ENCODE measurements at places on chromosomes 13 and 19.

DNA sequence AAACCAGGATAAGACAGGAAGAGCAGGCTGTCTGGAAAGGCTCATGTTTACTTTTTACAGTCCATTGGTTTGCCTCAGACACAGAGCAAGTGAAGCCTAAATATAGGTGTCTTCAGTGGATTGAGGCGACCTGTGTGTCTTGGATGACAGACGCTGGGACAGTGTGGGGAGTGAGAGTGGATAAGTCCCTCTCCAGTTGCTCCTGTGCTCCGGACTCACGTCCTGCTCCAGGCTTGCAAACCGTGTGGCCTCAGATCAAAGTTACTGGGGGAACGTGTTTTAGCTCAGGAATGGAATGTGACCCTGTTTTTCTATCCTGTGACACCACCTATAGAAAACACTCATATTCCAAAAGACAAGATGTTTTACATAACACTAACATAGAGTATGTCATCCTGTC, 465.7 kb downstream of the MYO16 start:
- no peak for DNase-seq

GRCh38 chr19:40907968-40908735, 26.1 kb upstream of the CYP2A7 start:
- no peak for DNase-seq

DNA sequence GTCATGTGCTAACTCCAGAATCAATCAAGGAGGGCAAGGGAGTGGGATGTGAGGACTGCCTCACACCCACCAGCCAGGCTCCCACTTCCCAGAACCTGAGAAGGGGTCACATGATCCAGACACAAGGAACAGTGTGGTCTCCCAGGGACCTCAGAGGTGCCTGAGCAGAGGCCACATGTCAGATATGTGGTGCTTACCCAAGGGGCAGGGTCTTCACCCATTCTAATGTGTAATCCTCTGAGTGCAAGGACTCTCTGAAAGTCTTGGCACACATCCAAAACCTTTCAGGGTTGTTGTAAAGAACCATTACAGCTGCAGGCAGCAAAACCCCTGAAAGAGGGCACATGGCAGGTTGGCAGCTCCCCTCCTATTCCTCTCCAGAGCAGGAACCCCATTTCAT, 656.6 kb downstream of the UQCRFS1 start:
- DNase-seq, result no peak

GRCh38 chr13:38685974-38686576, 802 bp upstream of the FREM2 start:
- DNase-seq, result no peak

DNA sequence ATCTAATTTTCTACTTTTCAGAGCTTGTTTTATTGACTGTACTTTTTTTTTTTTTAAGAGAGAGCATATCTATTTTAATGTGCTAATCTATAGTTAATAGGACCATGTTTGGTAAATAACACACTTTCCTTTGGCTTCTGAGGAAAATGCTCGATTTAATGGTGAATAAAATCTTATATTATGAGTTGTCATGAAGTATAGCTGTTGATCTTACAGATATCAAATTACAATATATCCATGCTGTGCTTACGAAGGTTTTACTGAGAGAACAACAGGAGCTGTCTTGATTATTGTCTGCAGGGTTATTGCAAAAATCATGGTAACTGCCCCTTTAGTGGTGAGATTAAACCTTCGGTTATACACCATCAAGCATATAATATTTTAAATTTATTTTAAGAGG, 29.6 kb downstream of the URI1 start:
- no peak for DNase-seq

DNA sequence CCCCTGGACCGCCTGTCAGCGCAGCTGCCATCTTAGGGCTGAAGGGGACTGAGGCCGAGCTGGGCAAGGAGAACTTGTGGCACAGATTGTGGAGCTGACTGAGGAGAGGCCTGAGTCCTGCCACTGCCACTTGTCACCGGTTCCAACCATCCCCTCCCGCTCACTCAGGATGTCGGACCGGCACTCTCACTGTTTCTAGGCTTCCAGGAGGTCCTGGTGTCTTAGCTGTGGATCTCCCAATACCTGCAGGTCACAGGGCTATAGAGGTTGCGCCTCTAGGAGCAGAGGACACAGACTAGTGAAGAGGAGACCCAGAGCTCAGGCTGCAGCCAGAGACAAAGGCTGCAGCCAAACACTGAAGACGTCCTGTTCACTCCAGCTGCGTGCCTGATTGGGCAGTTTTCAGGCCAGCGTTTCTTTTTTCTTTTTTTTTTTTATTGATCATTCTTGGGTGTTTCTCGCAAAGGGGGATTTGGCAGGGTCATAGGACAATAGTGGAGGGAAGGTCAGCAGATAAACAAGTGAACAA, 15.3 kb upstream of the ZNF486 start:
- DNase-seq, result no peak

GRCh38 chr19:17159466-17160393, 55.4 kb upstream of the USE1 start:
- DNase-seq, result no peak

DNA sequence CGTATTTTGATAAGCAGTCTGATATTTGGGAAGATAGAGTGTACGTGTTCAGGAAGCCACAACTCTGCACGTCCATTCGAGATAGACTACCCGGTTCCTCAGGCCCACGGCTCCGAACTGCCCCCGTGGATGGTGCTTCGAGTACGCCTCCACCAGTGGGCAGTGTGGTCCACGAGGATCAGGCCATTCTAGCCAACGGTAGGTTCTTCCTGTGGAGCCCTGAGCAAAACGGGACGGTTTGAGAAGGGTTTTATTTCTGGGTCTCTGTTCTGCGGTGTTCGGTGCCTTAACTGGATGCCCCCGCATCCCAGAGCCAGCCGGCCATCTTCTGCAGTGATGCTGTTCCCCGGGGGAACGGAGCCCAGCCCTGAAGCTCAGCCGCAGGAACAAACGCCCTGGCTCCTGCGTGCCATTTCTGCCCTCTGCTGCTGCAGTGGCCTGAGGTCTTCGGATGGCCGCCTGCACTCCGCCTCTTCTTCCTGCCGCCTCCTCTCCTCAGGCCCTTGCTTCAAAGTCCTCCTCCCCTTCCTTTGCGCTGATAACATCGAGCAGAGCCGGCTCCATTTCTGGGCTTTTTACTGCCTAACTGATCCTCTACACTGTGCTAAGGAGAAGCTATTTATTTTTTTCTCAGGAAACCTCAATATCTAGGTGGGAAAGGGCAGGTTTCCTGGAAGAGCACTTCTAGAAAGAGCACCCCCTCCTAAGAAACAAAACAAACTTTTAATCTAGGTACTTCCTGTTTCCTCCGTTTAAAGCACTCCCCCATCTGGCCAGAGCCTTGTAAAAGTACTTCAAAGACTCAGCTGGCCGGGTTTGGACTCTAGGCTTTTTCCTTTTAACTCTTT, 36.2 kb upstream of the SLC46A3 start:
- DNase-seq, result no peak

GRCh38 chr13:94333131-94333820, 146.2 kb downstream of the DCT start:
- DNase-seq, result no peak

GRCh38 chr19:20388706-20389225, 176.8 kb downstream of the ZNF737 start:
- DNase-seq, result no peak

DNA sequence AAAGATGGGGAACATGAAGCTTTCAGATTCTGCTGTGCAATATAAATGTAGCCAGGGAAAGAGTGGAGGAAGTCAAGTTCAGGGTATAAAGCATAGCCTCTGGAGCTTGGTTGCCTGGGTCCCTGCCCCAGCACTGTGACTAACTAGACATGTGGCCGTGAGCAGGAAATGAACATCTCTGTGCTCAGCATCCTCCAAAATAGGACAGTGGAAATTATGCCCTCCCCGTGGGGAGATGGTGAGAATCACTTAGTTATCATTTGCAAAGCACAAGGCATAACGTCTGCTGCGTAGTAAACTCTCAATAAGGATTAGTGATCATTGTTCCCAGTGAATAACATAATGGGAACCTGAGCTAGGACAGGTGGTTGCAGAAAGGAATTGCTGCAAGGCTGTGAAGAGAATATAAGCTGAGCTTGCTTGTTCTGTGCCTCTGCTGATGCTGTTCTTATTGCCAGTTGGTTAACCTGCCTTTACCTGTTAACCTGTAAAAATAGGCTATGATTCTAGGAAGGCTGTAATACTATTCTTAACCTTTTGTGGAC, 441.0 kb downstream of the COG6 start:
- DNase-seq, result no peak

DNA sequence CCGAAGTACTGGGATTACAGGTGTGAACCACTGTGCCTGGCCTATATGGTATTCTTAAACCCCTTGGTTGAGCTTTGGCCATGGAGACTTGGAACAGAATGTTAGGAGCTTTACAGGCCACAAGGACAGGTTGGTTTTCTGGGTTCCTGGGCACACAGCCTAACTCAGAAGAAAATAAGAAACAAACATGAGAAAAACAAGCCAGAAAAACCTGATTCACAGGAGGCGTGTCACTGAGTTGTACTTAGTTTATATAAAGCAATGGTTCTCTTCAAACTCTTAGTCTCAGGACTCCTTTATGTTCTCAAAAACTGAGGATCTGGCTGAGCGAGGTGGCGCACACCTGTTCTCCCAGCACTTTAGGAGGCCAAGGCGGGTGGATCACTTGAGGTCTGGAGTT, 125.1 kb upstream of the SPATA13 start:
- no peak for DNase-seq

DNA sequence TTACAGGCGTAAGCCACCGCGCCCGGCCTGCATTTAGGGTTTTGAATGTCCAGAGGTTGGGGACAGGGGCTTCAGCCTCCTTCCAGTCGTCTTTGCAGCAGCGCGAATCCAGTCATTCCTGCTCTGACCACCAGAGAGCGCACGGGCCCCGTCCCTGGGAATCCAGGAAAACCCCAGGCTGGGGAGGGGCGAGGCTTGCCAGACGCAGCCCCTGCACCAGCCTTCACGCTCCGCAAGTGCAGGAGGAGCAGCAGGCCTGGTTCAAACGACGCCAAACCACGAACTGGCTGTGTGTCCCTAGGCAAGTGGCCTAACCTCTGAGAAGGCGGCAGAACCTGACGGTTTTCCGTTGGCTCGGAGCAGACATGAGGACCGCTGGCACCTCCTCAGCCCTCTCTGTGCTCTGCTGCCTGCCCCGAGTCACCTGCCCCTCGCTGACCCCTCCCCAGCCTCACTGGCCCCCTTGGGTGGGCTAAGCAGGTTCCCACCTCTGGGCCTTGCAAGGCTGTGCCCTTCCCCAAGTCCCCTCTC, 2.0 kb upstream of the RNF126 start:
- DNase-seq, result no peak

GRCh38 chr19:317710-318508, 26.7 kb downstream of the MIER2 start:
- no peak for DNase-seq

GRCh38 chr13:72217142-72217541, 350.1 kb upstream of the DACH1 start:
- DNase-seq, result no peak

GRCh38 chr19:29275266-29275665, 62.3 kb upstream of the UQCRFS1 start:
- DNase-seq, result no peak

DNA sequence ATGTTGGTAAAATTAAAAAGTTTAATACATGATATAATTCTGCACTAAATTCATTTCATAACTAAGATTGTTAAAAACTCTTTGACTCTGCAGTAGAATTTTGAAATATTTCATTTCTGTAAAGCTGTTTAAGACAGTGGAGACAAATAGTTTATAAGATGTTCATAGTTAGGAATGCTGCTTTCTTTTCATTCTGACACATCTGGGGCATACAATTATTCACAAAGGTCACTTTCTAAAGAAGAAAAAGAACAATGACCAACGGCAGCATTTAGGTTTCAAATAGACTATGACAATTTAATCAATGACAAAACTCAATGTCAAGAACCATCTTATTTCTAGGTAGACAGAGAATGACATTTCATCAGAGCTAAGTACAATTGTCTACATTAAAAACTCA, 1422.1 kb downstream of the PCDH9 start:
- no peak for DNase-seq

DNA sequence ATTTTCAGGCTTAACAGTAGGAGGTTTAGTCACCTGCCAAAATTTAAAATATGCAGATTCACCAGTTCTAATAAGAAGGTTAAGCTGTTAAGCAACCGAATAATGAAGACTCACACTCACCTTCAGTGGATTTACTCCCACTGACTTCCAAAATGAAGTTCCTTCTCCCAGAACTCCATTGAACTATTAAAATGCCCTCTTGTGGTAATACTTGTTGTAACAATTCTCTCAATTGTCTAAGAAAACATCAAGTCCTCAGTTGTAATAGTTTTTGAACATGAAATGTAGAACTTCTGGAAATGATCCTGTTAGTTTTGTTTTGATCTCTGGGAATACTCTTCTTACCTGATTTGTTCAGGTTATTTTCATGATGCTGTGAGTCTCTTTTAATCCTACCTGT, 522.0 kb upstream of the ATXN8OS start:
- DNase-seq, result no peak

GRCh38 chr13:77696006-77696878, 1.2 kb upstream of the SLAIN1 start:
- no peak for DNase-seq

DNA sequence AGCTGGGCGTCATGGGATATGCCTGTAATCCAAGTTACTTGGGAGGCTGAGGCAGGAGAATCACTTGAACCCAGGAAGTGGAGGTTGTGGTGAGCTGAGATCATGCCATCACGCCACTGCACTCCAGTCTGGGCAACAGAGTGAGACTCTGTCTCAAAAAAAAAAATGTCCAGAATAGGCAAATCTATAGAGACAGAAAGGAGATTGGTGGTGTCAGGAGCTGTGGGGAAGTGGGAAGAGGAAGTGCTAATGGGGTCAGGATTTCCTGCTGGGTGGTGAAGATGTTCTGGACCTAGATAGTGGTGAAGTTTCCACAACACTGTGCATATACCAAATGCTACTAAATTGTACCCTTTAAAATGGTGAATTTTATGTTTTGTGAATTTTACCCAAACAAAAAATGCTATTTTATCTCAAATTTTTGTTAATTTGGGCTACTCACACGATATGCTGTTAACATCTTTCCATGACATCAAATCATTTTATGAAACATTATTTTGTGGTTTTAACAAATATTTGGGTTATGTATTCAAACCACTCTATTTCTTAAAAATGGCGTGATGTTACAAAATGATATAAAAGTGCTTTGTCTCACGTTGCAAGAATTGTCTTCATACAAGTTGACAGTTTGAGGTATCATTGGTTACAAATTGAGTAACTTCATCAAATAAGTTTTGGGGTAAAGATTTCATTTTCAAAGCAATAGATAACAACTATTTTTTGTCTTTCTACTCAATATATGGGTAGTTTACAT, 7.4 kb upstream of the CYP4F3 start:
- DNase-seq, result no peak

GRCh38 chr19:46160233-46160775, 12.3 kb downstream of the IGFL2 start:
- DNase-seq, result no peak

Data from keratinocyte (primary cell).